ENCODE measurements at places on chromosomes 13 and 19.

GRCh38 chr19:5291588-5292193, 48.9 kb downstream of the PTPRS start:
- no peak for DNase-seq

- no peak for DNase-seq
Observed at GRCh38 chr13:60689076-60689475, 292.1 kb downstream of the TDRD3 start.

- DNase-seq, result no peak
Observed at GRCh38 chr19:10642473-10643171, 11.5 kb upstream of the ILF3 start.

GRCh38 chr19:55704494-55705245, 29.6 kb downstream of the EPN1 start:
- DNase-seq, result no peak

DNA sequence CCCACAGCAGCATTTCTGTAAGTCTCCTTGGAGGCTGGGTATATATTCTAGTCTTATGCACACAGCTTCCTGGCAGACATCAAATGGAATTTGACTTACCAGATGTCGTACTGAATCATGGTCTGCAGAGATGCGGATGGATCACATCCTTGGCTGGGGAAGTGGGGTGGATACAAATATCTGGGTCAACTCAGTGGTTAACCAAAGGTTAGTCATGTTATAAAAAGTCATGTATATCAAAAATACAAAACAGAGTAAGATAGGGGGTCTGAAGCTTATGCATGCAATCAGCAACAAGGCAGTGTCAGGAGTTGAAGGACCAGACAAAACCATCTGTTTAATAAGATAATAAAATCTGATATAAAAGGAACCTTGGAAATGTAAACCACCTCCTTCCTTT, 61.9 kb downstream of the WASF3 start:
- DNase-seq, result peak; percentile 76

- no peak for DNase-seq
Observed at GRCh38 chr13:109881347-109881725, 95.0 kb upstream of the IRS2 start.

GRCh38 chr19:33950091-33950750, 153.6 kb downstream of the KCTD15 start:
- no peak for DNase-seq

DNA sequence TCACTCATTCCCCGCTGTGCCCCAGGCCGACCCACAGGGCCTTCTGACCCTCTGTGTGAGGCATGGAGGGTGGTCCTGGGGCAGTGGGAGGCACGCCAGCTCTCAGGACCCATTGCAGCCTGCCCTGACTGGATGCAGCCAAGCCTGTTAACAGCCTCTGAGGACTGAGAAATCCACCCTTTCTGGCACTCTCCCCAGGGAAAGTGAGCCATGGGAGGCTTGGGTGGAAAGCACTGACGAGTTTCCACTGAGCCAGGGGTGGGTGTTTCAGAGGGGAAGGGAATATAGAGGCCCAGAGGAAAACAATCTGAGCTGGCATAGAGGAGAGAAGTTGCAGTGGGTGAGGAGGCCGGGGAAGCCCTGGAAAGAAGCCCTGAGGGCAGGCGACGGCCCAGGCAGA, 30.6 kb upstream of the SLC7A10 start:
- no peak for DNase-seq

DNA sequence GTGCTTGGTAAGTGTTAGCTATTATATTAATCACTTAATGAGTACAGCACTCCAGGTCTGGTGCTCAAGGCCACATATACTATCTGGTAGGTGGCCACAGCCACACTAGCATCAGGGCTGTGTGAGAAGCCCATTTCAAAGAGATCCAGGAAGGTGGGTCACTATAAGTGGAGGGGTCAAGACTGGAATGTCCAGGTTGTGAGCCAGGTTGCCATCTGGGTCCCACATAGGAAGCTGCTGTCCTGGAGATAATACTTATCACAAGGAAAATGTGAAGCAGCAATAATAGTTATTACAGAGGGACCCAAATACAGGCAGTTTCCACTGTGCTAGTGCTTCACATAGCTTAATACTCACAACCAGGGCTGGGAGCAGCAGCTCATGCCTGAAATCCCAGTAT, 13.1 kb downstream of the C19orf47 start:
- no peak for DNase-seq

GRCh38 chr13:61935710-61936109, 520.1 kb upstream of the PCDH20 start:
- DNase-seq, result no peak

DNA sequence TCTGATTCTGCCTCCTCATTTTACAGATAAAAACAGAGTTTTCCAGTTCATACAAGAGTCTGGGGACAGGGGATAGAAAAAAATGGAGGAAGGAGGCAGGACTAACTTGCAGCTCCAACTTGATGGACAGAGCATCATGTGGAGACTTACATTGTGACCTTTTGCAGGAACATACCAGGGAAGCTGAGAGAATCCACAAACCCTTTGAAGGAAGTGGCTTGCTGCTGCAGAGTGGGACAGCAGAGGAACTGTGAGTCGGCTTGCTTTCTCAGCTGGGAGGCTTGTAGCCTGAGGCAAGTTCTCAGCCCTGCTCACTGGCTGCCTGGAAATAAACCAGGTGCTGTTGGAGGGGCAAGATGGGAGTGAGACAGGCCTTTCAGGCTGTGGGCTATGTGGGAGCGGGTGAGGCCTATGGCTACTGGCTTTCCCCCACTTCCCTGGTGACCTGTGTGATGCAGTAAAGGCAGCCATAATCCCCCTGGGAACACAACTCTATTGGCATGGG, 614.4 kb downstream of the KCTD12 start:
- no peak for DNase-seq

DNA sequence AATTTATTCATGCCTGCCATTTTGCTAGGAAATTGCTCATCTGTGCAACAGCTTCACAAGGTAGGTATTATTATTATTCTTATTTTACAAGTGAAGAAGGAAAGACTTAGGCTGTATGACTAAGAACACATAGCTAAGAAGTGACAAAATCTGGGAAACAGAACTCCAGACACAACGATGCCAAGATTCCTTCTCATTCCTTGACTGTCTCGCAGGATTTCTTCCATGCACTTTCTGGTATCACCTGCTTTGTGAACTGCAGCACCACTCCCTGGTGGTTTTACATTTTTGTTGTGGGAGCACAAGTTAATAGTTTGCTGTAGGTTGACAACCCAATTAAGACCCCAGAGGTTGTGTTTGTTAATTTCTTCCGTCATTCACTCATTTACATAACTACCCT, 188.5 kb downstream of the LACC1 start:
- peak; percentile 11 for DNase-seq

DNA sequence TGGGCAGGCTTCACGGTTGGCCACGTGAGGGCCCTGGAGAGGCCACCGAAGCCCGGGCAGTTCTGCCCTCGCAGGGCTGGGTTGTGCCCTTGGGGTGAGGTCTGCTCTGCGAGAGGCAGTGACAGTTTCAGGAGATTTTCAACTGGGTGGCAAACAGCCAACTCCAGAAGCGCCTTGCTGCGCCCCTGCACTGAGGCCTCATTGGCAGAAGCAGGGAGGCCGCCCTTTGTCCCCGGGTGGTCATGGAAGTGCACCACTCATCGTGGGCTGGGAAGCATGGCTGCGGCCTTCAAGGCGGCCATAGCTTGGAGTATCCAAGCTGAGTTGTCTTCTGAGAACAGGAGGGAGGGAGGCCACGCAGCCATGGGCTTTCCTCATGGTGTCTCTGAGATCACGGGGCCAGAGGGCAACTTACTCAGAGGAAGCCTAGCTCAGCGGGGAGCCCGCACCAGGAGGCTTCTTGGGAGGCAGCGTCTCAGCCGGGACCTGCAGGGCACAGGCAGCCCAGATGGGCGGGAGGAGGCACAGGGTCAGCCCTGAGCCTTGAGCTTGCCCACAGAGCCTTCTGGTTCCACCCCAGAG, 14.8 kb downstream of the PLEKHJ1 start:
- no peak for DNase-seq

DNA sequence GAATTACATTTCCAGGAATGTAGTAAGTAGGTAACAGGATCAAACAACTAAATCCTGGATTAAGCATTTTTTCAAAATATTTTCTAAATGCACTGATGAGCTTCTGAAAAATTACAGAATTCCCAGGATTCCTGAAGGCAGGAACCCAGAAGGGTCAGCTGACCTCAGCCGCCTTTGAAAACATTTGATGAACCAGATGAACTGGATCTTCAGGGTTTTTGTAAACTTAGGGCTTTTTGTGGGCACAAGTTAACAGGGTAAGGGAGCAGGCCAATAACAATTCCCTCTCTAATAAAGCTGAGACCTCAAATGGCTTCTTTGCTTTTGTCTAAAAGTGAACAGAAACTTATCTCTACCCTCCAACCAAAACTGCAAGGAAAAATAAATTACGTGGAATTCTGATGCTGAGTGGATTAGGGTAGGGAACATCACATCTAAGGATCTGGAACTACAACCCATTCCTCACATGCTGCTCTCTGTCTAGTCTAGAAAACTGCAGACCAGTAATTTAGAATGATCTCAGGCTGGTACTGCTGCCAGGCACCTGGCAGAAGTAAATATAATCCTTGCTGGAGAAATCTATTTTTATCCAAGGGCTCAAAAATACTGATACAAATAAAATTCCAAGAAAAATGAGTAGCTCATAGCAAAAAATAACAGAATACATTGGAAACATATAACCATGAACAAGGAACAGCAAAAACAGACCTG, 48.2 kb upstream of the N4BP2L1 start:
- no peak for DNase-seq

GRCh38 chr19:54426291-54426931, 11.1 kb downstream of the TTYH1 start:
- DNase-seq, result peak; percentile 8

GRCh38 chr19:51571599-51571998, 516 bp downstream of the ZNF175 start:
- no peak for DNase-seq

DNA sequence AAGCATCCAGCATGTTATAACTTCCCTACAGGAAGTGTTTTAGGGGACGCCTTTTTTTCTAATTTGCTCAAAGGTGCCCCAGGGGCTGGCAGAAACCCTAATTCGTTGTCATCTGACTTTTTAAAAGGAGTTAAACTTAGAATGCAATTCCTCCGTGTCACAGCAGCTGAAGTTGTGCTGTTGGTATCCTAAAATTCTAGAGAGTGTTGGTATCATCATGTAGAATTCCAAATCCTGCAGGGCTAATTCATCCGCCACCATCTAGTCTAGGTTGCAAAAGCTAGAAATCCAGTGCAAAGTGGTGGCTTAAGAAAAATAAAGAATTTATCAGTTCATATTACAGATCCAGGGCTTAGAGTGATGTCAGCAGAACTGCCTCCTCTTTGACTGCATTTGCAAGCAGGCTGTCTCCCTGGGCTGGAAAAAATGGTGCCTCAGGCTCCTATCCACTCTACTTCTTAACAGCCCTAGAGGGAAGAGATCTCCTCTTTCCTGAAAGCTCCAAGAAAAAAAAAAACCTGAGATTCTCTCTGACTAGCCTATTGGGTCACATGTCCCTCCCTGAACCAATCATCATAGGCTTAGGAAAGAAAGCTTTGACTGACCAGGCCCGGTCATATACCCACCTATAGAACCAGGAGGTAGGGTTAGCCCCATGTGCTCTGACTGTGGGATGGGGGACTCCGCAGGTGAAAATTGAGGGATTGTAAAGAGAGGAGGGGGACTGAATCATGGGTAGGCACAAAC, 73.0 kb downstream of the MAP4K1 start:
- DNase-seq, result peak; percentile 12

GRCh38 chr19:45663800-45664199, 4.2 kb upstream of the GIPR start:
- DNase-seq, result no peak

DNA sequence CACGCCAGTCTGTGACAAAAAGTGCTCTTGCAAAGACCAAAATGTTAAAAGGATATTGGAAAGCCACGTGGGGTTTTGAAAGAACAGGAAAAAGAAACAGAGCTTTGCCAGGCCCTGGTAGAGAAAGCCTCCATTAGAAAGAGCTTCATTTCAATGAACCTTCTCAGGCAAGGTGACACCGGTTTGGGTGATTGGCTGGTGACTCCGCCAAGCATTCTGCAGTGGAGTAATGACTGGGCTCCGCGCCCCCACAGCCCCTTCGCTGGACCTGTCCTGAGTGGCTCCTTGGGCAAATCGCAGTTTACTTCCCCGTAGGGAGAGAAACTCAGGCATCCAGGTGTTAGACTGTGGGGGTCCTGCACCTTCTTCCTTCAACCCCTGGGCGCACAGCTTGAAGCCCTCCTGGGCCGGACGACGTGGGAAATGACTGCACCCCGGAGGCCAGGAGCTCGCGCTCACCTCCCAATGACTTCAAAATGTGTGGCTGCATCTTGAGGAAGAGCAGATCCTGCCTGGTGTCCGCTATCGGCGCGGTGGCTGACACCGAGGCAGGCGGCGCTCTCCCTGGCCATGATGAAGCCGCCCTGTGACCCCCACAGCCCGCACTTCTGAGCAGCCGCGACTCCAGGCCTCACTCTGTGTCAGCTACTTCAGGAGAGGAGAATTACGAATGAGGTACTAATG, 444.6 kb upstream of the SGCG start:
- DNase-seq, result no peak

DNA sequence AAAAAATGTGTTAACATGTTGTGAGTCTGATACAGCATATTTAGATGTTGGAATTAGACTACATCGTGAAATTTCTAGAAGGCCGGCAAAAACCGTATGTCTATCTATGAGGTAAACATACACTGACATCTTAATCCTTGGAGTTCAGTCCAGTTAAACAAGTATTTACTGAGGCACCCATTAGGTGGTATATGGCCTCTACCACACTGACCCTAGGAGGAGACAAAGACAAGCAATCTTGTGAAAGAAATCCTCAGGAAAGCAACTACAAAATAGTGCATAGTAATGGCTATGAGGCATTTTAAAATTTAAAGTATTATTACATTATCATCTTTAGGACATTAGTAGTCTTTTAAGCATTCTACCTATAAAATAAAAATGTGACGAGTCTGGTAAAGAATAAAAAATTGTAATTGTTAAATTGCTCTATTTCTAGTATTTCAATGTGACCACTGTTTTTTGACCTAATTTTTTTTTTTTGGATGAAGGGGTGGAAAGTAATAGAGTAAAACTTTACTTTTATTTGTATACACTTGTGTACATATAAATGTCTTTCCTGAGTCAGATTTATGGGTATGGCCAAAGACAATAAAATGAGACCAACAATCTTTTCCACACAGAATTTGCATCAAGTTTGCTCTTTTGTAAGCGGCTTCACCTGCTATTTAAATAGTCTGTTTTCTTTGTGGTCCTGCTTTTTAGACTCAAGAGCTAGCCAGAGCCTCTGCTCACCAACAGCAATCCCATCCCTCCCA, 50.5 kb downstream of the KATNAL1 start:
- DNase-seq, result peak; percentile 9

GRCh38 chr13:45367358-45367757, 26.4 kb upstream of the TPT1 start:
- peak; percentile 81 for DNase-seq

GRCh38 chr13:96274046-96274445, 184.1 kb downstream of the HS6ST3 start:
- no peak for DNase-seq

All from AG20443 (cell line).